ENCODE measurements at places on chromosomes 16 and 17.

DNA sequence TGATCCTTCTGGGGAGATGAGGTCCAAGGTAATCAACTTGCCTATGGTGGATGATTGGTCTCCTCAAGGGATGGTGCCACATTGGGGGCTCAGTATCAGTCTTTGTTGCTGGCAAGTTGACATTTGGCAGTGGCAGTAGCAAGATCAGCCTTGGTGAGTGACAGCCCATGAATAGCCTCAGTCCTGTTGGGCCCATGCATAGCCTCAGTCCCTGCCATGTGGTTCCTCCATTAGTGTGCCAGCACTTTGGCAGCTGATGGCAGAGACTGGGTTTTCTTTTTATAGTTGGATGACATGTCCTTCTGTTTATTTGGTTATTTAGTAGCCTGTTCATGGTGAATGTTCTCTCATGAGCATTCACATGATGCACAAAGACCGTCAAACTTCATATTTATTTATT lies 179.6 kb downstream of the CBLN1 start:
- no peak for DNase-seq

GRCh38 chr17:40301315-40301714 lies 7.7 kb upstream of the RARA start:
- no peak for DNase-seq

- DNase-seq: no peak
These were observed 9.3 kb downstream of the MMP2 start for GRCh38 chr16:55488306-55488705.

DNA sequence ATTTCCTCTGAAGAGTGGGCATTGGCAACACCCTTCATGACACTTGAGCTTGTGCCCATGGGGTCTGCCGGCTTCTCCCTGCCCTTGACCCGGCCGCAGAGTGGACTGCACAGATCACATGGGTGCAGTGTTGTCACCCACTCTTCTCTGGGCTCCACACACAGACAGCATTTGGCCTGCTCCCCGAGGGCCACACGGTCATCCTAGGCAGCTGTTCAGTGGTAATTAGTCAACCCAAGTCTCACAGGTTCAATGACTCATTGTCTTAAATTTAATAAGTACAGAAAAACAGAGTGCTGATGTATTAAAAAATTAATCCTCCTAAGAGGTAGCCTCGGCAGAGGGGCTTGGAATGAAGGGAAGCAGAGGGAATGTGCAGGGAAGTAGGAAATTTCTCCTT lies 204.8 kb downstream of the MSI2 start:
- no peak for DNase-seq

DNA sequence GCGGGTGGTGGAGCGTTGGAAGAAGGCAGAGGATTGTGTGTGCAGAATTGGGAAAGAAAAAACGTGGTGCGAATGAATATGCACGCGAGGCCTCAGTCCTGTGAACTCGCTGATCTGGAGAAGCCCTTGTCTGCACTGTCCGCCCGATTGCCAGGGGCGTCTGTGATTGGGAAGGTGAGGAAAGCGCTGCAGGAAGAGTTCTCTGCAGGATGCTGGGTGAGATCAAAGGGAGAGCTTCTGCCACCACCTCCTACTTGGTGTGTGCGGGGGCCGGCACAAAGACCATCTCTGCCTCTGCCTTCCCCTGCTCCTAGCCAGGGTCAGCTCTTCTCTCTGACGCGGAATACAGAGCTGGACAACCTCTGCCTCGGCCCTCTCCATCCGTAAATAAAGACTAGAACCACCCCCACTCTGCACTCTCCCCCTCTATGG lies 841 bp upstream of the RAB5C start:
- DNase-seq: no peak

All from HepG2 (cell line).